ENCODE measurements at places on chromosomes 3 and 15.
A peak's percentile ranks its signal among the peaks of the same experiment; 100 is the strongest.

- no peak for DNase-seq
Observed at GRCh38 chr3:105755121-105755886, 113.5 kb downstream of the CBLB start.

DNA sequence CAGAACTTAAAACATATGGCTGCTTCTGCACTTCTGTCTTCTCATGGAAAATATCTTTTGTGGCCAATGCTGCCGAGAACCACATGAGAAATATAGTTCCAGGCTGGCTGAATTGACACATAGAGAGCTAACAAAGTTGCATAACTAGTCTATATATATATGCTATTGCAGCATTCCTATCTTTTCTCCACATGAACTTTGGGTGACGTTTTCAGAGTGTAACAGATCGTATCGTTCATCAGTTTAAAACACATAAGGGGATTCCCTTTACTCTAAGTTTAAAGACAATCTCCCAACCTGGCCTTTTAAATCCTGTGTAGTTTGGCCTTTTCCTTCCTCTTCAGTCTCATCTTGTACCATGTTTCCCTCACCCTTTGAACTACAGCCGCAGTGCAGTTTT, 394.2 kb upstream of the CBLB start:
- DNase-seq = no peak

DNA sequence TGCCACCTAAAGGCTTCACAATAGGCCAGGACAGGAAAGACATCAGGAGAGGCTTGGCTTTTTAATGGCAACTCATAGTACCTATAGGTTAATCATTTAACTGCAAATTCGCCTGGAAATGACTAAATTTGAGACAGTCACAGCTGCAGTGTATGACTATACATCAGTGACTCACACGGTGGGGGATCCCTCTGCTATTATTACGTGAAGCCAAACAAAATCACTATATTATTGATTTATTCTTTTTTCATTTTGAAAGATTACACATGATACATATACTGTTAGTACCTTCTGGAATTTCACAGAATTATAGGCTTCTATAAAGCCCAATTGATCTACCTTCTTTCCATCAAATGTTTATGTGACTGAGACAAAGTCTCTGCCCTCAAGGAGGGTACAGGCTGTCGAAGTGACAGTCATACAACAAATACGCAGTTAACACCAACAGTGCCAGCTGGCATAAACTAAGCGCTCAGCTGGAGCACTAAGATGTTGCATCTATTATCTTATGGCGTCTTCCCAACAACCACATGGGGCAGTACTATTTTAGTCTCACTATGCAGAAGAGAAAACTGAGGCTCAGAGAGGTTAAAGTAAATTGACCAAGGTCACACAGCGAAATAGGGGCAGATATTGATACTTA, 82.0 kb upstream of the LMOD3 start:
- DNase-seq = no peak

GRCh38 chr3:188309437-188310269, 155.7 kb downstream of the LPP start:
- DNase-seq = no peak

DNA sequence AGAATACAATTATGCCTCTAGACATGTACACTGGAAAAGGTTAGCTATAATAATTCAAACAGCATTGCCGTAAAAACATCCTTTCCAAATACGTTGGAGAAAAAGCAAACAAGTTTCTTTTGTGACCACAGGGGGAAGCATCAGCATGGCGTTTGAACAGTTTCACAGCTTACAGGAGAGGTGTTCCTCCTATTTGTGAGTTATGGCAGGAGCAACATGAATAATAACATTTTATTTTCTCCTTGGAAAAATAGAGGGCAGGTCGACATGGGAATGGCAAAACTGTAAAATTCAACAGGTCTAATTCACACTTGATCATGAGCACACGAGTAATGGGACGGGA, 39.7 kb upstream of the GADL1 start:
- DNase-seq = peak; percentile 38

GRCh38 chr3:171690281-171690680, 120.0 kb downstream of the PLD1 start:
- DNase-seq = no peak

DNA sequence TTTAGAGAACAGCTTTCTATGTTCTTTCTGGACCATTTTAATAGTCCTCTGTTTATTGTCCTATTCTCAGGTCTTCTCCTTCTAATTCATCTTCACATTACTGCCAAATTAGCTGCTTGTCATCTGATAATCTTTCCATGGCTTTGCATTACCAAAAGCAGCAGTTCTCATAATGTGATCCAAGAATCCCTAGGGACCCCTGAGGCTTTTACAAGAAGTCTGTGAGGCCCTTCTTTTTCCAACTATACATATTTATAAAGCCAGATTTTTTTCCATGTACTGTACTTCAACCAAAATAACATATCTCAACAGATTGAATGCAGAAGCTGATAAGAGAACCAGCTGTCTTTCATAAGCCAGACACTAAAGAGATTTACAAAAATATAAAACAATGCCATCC, 162.5 kb upstream of the BFSP2 start:
- no peak for DNase-seq

GRCh38 chr3:184174284-184174645, 390 bp upstream of the AP2M1 start:
- no peak for DNase-seq

DNA sequence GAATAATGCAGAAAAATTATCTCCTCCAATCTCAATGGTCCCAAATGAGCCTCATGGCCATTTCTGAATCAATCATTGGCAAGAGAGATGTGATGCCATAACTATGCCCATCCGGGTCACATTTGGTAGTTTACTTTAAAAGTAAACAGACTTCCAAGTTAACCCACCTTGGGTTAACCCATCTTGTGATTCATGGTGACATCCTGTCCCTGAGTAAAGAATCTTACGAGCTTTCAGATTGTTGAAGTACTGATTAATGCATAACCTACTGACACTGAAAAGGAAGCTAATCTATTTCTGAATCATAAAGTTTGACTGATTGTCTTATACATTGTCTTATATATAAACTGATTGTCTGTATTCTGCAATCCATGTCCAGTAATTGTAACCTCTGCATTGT, 467.2 kb upstream of the AGTR1 start:
- DNase-seq = no peak

GRCh38 chr15:81265944-81266775, 57.8 kb downstream of the STARD5 start:
- DNase-seq = peak; percentile 62

GRCh38 chr15:39631357-39631756, 50.5 kb downstream of the THBS1 start:
- peak; percentile 38 for DNase-seq

GRCh38 chr3:73653877-73654276, 29.1 kb upstream of the PDZRN3 start:
- peak; percentile 52 for DNase-seq

- no peak for DNase-seq
Observed at GRCh38 chr15:83378921-83379578, 68.1 kb upstream of the SH3GL3 start.

- no peak for DNase-seq
Observed at GRCh38 chr3:97972976-97973375, 745 bp upstream of the RIOX2 start.

DNA sequence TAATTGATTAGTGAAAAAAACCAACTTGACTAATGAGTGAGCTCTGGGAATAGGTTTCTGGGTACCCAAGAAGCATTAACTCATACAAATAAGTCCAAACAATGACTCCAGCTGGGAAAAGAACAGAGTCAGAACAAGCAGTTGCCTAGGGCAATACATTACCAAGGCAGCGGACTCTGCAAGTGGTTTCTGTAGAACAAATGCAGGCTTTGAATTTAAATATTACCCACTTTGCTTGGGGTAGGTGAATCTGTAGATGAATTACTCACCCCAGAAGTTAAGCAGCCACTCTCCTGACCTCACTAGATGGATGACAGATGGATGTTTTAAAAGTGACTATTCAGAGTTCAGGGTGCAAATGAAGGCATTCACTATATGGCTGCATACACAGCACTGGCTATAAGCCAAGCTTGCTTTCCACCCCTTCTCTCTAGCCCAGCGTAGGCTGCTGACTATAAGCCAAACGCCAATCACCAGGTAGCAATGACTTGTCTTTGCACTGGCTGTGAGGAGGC, 73.1 kb upstream of the BHLHE40 start:
- DNase-seq = peak; percentile 51

DNA sequence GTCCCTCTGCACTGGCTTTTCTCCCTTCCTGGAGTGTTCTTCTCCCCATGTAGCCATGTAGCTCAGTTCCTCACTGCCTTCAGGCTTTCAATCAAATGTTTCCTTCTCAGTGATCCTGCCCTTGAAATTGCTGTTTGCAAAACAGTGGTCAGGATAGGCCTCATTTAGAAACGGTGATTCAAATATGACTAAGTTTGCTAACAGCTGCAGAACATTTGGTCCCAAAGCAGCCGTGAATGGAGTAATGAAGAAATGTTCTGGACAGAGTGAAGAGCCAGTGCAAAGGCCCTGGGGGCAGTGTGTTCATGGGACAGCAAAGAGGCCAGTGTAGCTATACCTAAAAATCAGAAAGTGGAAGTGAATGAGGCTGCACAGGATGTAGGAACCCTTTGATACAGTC, 223.4 kb downstream of the FEZF2 start:
- peak; percentile 64 for DNase-seq

- no peak for DNase-seq
Observed at GRCh38 chr15:36294359-36294758, 285.1 kb upstream of the CDIN1 start.

GRCh38 chr3:177550667-177551066, 353.4 kb upstream of the TBL1XR1 start:
- no peak for DNase-seq

- no peak for DNase-seq
Observed at GRCh38 chr15:67613211-67613610, 70.7 kb downstream of the MAP2K5 start.

DNA sequence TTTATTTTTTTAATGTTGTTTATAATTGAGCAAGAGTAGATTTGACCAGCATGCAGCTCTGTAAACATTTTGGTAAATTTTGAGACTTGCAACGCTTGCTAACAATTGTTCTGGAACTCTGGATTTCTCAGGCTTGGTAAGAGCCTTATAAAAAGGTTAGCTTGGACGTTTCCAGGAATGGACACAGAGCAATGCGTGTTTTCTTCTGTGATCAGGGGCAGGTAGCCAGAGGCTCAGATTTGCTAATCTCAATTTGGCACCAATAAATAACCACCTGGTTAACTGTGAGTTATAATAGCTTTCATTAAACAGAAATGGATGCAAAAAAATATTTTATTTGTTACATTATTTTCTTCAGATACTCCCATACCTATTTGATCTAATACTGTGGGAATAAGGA, 39.8 kb downstream of the CADM2 start:
- no peak for DNase-seq

GRCh38 chr3:68953816-68954444, 21.6 kb upstream of the TAFA4 start:
- DNase-seq = no peak

GRCh38 chr15:91593067-91593466, 260.4 kb upstream of the SLCO3A1 start:
- DNase-seq = peak; percentile 4

DNA sequence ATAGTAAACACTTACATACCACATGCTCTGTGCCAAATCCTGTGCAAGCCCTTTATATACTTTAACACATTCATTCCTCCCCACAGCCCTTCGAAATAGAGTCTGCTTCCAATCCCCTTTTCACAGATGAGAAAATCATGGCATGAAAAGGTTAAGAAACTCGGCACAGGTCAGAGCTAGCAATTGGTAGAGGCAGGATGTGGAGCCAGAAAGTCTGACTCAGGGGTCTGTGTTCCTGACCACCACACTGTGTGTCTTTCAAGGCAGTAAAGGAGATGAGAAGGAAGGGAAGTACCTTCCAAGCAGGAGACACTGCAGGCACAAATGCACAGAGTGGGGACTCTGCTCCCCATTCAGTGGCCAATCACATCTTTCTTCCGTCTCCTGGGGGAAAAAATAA, 61.1 kb downstream of the SCN11A start:
- DNase-seq = no peak

DNA sequence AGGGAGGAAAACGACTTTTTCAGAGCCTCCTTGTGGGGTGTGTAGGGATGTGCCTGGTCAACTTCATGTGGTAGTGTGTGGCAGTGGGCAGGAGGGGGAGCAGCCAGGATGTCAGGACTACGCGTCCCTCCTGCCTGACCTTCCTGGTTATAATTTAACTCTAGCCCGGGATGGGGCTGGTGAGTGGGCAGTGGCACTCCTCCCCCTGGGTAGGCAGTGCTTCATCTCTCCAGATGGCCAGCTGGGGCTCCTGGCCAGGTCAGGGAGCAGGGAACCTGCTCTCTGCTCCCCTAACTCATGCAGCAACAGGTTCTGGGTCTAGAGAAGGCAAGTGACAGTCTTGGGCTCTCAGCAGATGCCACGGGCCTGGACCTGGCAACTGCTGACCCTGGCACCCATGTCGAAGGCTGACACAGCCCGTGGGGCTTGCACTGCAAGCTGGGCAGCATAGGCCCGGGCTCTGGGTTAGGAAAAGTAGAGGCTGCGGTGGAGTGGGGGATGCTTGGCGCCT, 2.6 kb downstream of the ITIH4 start:
- no peak for DNase-seq

- no peak for DNase-seq
Observed at GRCh38 chr15:94674296-94674695, 442.9 kb downstream of the MCTP2 start.

DNA sequence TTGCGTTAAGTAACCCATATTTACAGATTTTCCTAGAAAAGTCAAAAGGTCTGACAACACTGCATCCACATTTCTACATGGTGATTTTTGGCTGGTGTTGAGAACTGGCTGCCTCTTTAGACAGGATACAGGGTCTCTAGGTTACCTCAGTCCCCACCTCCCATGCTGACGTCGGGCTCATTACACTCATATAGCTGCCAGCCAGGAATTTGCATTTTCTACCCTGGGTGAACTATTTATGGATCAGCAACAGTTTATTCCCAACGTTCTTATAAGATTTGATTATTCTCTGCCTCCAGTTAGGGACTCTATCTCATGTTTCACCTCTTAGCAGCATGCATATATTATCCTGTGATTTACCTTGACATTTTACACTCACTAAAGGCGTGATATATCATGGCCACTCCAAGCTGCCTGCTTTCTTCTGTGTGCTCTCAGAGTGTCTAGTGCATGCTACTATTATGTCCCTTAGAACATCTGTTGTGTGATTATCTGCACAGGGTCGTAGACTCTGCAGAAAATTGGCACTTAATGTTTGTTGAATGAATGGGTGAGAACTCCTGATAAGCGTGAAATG, 49.0 kb downstream of the CLDN11 start:
- DNase-seq = no peak

DNA sequence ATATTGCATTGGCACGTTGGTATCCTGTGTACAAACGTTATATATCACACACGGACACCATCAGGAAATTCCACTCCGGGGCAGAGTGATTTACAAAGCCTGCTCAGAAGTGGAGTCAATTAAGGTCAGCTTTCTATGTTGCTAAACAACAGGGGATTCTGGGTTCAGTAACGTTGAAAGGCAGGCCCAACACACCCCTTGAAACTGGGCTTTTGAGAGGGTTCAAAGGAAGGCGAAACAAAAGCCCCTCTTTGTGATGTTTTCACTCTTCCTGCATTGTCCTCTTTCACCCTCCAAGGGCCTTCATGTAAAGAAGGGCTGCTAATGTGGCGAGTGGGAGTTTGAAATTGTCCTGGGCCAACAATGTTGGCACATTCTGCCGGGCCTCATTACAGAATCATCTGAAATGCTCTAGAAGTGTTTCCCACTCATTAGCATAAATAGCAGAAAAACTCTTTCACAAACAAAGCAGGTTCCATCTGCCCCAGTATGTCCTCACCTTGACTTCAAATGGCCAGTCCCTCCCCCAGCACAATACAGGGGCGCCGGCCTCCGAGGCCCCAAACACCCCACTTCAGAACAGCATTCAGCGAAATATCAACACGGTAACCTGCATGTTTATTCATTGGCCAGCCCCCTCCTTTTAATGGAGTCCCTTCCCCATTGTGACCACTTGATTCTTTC, 76.4 kb downstream of the HES1 start:
- no peak for DNase-seq
